ENCODE measurements at places on chromosomes 16 and 17.
A peak's percentile ranks its signal among the peaks of the same experiment; 100 is the strongest.

GRCh38 chr16:87363771-87364455 is 19.7 kb downstream of the FBXO31 start:
- peak; percentile 71 for DNase-seq

DNA sequence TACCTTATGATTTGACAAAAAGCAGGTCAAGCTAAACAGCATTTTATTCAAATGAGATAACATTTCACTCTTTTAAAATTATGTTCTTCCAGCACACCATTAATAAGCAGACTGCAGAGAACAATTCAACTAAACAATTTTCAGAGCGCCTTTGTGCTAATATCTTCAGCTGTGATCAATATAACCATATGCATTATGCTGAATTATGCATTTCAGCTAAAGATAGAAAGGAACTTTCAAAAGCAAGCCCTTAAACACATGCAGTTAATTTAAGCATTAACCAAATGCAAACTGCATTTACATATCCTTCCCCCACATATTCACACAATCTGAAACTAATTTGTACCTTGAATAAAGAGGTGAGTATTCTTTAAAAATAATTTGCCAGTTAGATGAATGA is 41.6 kb downstream of the RPGRIP1L start:
- DNase-seq, result no peak

- DNase-seq, result no peak
These were observed 11.5 kb downstream of the KCNJ12 start for GRCh38 chr17:21387616-21388015.

DNA sequence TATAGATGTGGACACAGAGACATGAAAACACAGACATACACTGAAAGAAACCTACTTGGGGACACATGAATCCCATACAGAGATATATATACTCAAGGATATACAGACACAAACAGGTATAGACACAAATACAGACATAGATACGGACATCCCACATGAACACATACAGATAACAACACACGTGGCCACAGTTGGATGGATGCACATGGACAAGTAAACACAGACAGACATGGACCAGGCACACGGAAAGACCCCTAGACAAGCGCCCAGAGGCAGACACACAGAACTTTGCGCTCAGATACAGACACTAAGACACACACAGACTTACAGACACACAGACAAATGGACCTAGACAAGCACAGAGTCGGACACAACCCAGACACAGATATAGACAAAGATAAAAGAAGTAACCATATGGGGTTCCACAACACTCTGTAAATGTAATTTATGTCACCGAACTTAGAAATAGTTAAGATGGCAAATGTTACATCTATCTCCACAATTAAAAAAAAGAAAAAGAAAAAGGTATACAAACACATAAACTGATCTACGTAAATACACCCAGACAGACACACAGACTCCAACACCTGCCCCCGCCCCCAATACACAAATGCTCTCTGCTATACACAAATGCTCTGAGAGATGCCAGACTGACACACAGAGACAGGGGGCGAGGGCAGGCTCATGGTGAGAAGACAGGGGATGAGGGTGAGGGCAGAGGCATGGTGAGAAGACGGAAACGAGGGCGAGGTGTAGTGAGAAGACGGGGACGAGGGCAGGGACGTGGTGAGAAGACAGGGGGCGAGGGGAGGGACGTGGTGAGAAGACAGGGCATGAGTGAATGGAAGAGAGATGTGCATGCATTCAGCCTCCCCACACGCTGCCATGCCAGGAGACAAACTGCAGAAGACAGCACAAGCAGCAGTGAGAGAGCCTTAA is 118.3 kb downstream of the SMG6 start:
- no peak for DNase-seq

GRCh38 chr17:79427621-79428539 is 183.0 kb downstream of the RBFOX3 start:
- DNase-seq, result no peak

DNA sequence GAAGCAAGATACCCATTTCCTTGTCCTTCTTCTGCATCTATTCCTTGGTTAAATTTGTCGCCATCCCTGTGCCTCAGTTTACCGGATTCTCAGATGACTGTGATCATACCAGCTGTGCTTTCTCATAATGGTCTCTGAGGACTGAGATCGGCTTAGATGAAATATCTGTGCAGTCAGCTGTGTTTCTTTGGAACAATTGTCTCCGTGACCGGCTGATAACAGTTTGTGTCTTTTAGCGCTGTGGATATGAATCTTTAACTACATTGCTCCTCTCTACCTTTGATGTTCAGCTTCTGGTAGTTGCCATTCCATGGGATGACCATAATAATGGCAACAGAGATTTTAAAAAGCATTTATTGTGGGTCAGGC is 473 bp downstream of the FTO start:
- DNase-seq, result no peak

DNA sequence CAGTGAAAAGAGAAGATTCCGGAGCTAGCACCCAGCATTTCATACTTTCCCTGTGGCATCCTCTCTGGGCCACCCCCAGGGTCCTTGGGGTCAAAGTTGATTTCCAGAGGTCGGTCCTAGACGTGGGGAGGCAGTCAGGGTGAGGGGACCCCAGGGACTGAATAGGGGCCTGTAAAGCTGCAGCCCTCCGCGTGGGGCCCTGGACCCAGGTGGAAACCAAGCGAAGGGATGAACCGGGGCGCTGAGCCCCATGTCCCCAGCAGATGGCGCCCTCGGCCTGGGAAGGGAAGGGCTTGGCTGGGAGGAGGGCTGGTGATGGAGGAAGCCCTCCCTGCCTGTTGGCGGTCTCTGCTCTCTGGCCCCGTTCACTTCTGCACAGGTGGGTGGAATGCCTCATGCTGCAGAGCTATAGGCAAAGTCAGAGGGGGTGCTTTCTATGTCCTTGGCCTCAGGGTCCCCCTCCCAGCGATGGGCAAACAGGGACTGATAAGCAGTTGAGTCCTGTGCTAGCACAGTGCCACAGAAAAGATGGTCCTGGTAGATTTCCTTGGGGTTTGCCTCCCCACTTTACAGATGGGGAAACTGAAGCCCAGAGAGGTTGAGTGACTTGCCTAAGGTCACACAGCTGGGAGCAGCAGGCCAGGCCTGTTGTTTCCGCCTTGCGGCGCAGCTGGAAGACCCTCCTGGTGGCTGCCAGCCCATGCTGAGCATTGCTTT is 163.4 kb upstream of the CIBAR2 start:
- peak; percentile 75 for DNase-seq

DNA sequence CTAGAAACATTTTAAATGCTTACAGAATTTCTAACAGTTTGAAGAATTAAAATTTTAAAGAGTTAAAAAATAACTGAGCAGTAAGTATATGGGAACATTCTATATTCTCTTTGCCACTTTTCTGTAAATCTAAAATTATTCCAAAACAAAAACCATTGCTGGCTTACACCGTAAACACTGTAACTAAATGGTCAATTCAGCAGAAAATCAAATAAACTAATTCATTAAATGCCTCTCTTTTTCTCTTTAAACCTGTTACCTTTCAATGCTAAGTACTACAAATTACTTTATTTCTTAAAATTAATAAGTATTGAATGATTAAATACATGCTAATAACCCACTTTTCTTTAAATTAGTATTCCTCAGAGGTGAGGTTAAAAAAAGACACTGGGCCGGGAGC is 14.0 kb downstream of the TERB1 start:
- no peak for DNase-seq

DNA sequence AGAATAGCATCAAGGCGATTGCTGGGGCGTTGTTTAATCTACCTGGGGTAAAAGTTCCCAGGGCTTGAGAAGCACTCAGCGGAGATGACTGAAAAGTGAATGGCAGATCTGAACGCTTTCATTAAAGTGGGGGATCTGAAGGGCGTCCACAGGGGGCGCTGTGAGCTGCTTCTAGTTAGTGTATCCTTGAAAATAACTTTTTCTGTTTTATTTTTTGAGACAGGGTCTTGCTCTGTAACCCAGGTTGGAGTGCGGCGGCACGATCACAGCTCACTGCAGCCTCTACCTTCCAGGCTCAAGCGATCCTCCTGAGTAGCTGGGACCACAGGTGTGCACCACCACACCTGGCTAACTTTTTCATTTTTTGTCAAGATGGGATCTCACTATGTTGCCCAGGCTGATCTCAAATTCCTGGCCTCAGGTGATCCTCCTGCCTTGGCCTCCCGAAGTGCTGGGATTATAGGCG is 360.4 kb downstream of the SEC14L1 start:
- no peak for DNase-seq

DNA sequence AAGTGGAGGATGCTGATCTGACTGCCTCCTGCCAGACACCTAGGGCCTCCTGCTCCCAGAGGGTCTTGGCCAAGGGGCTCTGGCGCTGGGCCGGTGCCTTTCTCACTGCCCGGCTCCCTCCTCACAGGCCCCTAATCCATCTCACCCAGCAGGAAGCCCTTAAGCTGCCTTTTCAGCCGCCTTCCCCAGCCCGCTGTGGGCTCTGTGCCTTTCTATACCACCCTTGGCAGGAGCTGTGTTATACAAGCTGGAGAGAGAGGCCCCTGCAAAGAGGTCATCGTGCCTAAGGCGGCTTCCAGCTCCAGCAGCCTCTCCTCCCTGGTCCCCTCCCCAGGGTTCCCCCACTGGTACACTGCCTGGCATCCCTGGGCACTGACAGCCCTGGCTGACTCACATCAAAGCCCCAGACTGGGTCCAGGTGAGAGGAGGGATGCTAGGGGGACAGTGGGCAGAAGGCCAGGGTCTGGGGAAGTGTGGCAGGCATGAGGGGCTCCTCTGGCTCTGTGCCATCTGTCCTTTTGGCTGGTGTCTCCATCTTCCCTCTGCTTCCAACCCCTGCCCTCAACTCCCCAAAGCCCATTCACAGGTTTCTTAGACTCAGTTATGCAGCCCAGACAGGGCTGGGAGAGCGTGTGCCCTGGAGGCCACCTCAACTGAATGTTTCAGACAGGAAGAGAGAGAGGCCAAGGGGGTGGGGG is 15.3 kb upstream of the FZD2 start:
- DNase-seq, result no peak

DNA sequence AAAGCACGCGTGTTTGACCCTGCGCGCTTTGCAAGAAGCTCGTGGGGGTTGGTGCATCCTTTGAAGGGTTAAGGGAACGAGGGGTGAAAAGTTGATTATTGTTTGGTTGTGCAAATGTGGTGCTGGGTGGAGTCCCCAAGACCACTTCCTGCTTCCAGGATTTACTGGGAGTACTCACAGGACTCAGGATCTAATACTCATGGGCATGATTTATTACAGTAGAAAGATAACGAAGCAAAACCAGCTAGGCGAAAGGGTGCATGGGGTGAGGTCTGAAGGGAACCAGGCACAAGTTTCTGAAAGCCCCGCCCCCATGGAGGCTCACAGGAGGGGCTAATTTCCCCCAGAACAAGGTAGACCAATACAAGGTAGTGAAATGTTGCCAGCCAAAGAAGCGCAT is 58.8 kb downstream of the RPTOR start:
- DNase-seq, result no peak

DNA sequence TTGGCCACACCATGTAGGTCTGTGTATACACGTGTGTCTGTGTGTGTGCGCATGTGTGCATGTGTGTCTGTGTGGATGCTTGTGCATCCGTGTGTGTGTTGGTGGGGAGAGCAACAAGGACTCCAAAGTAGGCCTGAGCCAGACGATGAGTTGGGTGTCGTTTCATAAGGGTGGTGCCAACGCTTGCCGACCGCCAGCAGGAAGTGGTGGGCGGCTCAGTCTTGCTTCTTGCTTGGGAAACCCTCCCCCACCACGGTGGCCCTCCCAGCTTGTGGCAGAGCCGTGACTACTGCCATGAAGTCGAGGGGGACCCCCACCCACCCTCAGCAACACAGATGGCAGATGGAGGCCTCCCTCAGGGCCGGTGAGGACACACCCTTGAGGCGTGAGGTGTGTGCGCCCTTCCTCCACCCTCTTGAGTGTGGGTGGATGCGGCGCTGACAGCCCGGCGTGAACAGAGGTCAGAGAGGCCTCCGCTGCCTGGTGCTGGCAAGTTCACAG is 17.5 kb downstream of the SBK1 start:
- peak; percentile 59 for DNase-seq

DNA sequence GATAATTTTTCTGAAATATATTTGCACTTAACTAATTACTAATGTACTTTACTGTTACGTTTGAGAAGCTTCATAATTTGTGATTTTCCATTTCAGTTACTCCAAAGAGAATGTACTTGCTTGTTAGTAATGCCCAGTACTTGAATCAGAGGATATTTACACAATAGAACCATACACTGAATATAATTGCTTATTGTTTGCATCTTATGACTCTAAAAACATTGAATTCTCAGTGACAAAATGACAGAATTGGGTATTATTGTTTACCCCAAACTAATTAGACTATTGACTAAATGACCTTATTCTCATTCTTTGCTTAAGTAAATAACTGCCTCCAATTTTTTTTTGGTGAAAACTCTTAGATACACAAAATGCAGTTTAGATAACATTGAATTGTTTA is 8.9 kb downstream of the CCP110 start:
- DNase-seq, result no peak

DNA sequence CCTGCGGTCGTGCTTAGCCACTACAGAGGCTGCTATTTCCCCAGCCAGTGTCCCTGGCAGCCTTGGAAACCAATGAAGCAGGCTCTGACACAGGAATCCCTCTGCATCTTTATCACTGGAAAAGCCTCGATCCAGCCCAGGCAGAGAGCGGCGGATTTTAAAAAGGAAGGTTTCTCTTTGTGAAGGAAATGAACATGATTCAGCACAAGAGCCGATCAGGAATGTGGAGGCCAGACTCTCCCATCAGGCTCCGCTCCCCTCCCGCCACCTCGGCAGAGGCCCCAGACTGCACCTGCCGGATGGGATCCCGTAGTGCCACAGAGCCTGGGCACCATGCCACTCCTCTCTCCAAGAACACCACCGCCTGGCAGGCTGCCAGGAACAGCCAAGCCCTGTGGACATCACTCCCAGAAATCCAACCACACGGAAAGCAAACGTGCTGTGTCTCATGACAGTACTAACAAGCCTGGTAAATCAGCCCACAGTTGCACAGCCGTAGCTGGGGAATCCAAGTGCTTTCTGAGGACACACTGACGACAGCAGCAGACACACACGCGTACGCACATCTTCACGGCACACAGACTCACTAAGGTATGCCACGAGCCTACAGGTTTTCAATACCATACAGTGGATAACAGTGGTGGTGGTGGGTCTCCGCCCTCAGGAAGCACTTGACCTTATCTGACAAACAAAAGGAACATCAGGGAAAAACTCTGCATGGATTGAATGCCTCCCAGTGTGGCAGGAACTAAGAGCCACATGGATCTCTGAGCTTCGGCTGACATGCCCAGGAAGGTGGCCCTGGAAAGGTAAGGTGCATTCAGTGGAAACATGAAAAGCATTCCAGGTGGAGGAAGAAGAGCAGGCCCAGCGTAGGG is 5.4 kb downstream of the LRRC75A start:
- peak; percentile 86 for DNase-seq

DNA sequence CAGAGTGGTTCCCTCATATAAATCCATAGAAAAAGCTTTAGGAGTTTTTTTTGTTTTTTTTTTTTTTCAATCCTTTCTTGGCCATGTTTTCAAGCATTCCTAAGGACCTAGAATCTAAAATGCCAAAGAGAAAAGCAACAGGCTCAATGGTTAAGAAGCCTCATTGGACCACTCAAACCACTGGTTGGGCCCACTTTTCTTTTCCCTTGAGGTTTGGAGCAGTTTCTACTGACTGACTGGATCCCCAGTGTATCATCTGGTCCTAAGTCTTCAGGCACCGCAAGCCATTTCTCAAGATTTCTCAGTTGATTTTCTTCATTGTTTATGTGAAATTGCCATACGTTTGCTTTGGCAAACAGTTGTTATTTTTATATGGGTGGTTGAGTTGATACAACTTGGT is 14.4 kb downstream of the METTL9 start:
- no peak for DNase-seq
